Activated CD4-positive, CD25-positive, alpha-beta regulatory T cell (primary cell): ENCODE measurements at places on chromosomes 7 and 10.

DNA sequence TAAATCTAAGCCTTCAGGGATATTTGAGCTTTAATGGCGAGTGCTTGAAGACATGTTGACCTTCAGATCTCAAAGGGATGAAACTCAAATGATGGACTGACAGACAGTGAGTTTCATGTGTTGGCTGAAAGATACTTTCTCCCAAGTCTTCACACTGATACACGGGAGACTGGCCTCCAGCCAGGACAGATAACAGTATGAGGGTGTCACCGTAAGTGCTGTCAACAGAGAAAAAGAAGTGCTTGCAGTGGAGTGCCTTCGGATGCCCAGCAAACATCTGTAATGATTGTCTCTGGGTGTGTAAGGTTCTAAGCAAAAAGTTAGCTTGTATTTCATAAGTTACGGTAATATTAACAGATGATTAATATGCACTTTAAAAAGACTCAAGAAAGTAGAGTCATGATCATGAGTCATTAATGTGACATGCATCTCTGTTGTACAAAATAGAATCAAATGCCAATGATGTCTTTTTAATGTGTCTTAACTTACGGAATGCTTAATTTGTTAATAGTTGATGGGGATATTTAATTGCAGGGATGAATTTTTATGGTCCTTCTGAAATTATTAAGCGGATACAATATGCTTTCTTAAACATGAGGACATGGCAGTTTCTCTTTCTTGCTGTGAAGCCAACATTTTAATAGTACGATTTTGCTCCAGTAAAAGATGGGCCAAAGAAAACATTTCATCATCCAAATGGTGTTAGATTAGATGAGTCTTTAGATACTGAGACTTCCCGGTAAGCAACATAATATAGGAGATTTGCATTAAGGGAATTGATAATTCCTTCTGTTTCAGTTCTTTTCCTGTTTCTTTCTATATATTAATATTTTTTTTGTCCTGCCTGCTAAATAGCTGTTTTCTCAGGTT, 292.5 kb downstream of the GALNT17 start:
- no peak for DNase-seq

DNA sequence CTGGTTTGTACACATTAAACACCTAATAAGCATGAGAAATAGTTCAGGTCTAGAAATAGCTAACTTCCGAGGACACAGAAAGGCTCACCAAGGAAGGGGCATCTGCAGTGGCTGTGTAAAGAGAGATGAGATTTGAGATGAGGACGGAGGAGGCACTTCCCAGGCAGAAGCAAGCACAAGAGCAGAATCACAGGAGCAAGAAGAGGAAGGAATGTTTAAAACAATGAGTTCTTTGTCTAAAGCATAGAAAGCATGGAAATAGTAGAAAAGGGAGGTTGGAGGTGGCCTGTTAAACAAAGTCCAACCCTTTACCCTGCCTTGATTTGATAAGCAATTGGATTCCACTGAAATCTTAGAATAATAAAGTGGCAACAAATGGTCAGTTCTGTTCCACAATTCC, 11.6 kb upstream of the PON3 start:
- no peak for DNase-seq

GRCh38 chr7:71348821-71349681, 217.1 kb downstream of the GALNT17 start:
- DNase-seq: no peak

- DNase-seq: no peak
These were observed 43.5 kb downstream of the ACSM6 start for GRCh38 chr10:95237376-95238170.

- no peak for DNase-seq
These were observed at the start of gene ACTA2 for GRCh38 chr10:88952647-88953111. ACTA2 (minus strand) TSS chr10:88952773; CDS start chr10:88948930, 3,843 bp downstream.

- DNase-seq: no peak
These were observed 21.3 kb downstream of the ZEB1 start for GRCh38 chr10:31340343-31340742.

- DNase-seq: no peak
These were observed 26.2 kb upstream of the FOXK1 start for GRCh38 chr7:4655896-4656295.

GRCh38 chr7:33107136-33108066, 1.8 kb downstream of the RP9 start:
- DNase-seq: no peak

GRCh38 chr7:22726345-22726906, 574 bp upstream of the IL6 start:
- no peak for DNase-seq

DNA sequence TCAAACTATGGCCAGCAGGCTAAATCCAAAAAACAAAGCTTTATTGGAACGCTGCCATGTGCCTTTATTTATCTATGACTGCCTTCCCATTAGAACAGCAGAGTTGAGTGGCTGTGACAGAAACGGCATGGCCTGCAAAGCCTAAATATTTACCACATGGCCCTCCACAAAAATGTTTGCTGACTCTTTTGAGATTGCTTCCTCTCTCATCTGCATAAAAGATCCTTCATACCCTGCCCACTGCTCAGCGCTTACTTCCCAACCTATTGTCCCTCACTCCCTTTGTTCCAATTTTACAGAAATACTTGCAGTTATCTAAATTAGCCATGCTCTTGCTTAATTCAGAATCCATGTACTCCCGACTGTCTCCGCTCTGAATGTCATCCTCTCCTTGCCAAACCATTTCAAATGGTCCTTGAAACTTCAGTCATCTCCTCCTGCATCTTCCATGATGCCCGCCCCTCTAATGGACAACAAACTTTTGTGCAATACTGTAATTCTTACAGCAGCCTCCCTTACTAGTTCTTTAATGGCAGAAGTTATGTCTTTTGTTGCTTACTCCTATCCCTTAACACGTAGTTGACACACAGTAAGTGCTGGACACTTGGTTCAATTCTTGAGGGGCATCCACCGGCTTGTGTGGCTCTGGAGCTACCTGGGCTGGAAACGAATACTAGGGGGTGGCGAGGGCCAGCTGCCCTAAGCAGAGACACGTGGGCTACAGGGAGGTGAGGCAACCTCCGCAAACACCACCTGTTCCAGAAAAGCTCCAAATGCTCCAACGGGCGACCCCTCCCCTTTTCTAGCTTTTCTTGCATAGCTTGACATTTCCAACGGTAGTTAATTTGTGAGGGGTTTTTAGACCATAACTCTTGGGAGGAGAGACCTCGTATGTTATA, 832 bp downstream of the XRCC2 start:
- no peak for DNase-seq

DNA sequence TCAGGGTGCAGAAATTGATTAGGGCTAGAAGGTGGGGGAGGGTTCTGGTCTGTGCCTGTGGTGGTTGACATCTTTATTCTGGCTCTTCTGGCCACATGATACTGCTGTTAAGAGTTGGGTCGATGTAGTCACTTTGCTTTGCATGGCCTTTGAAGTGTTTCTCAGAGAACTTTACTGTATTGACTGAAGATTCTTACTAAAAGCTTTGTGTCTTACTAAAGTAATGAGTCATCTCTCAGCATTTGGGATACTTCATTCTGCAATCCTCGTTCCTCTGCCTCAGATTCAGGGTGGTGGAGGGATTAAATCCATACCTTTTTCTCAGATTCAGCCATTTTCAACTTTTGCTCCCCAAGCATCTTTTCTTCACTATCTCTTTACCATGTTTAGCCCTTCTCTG, 38.6 kb downstream of the STEAP4 start:
- no peak for DNase-seq
